ENCODE measurements at places on chromosomes 1 and 21.

DNA sequence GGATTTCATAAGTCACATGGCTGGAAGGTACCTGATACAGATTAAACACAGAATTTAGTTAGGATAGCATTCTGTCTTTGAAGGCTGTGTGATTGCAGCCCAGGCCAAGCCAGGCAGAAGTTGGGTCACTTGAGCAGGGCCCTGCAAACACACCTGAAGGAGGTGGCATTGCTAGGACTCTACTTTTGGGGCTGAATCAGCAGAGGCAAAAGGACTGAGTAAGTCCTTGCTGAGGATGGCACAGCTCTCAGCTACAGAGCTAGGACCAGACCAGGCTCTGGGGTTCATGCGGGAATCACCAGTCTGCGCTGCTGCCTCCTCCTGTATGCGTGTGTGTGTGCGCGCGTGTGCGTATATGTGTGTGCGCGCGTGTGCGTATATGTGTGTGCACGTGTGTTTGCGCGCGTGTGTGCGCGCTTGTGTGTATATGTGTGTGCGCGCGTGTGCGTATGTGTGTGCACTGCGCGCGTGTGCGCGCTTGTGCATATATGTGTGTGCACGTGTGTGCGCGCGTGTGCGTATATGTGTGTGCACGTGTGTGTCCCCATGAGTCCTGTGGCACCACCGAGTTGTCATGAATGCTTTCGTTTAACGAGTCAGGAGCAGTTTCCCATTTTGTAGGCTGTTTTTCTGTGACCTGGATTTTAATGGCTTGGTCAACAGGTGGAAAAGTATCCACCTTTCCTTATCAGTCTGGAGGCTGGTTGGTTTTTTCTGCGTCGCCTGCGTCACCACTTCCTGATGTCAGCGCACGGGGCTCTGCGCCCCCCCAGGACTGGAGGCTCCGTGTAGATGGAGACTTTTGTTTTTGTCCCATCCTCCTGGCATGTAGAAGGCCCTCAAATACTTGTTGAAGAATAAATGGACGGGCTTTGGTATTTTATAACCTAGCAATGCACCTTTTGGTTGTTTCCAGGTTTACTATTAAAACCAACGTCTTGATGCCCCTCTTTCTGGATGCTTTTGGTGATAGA lies 34.7 kb downstream of the ADARB1 start:
- DNase-seq: no peak

DNA sequence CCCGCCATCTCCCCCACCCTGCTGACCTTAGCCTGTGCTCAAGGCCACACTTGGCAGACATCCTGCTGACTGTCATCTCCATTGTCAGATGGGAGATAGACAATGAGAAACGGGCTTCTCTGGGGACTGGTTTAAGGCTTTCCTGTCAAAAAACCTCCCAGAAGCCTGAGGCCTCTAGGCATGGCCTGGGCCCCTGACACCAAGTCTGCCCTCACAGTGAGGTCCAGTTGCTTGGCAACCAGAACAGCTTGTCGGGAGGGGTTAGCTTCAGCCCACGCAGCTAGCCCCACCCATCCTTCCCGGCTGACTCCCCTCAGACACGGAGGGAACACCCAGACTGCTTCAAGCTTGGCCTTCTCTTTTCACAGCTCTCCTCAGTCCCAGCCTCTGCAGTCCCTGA lies 11.0 kb downstream of the PLEKHA6 start:
- no peak for DNase-seq

DNA sequence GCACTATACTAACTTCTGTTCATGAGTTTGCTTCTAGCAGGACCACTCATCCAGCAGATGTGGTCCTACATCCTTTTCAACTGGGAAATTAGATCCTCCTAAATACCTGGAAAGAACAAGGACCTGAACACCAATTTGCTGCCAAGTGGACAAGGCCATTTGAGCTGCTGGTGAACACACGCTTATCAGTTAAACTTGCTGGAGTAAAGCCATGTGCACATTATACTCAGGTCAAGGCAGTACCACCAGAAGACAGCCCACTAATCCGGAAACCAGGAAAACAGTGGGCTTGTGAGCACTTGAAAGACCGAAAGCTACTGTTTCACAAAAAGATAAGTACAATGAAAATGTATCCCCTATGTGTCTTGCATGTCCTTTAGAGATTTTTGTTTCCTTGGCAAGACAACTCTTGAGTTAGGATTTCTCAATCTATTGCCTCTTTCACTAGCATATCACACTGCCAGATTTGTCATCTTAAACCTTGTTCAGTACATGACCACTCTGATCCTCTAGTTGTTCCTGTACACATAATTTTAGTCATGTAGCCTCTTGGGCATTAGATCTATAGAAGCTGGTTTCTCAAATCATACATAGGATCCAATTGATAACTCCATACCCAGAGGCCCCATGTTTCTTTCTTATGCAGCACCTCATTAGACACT lies 4.5 kb upstream of the REN start:
- DNase-seq: no peak

DNA sequence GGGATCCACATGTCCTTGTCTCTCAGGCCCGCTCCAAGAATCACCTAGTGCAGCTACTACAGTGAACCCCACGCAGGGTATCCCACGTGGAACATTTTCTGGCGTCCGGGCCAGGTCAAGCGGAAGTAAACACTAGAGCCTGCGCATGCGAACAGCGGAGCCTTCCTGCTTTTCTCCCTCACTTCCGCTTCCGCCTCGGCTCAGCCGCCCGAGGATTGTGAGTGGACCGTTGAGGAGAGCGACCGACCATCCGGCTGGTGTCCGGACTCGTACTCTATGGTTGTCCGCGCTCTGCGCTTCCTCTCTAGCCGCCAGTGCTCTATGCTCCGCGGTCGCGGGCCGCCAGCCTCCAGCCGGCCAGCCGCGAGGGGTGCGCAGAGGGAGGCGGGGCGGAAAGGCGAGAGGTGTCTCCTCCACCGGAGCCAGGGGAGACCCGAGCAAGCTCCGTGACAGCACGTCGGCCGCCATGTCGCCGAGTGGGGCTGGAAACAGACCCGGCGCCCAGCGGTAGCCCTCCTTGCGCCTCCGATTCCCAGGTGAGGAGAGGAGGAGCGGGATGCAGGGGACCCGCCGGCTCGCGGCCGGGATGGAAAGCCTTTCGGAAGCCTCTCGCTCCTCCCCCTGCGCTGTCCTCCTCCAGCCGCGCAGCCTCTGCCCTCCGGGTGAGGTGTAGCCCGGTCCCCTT lies at the start of the genes CNST and TFB2M:
CNST (plus strand) TSS at position 329 of the 685 bp plus-strand sequence. CDS start 25,107 bp downstream, outside the sequence.
TFB2M (minus strand) TSS at position 134 of the 685 bp plus-strand sequence; CDS start at position 11, 123 bp downstream.
- DNase-seq: peak; percentile 84

DNA sequence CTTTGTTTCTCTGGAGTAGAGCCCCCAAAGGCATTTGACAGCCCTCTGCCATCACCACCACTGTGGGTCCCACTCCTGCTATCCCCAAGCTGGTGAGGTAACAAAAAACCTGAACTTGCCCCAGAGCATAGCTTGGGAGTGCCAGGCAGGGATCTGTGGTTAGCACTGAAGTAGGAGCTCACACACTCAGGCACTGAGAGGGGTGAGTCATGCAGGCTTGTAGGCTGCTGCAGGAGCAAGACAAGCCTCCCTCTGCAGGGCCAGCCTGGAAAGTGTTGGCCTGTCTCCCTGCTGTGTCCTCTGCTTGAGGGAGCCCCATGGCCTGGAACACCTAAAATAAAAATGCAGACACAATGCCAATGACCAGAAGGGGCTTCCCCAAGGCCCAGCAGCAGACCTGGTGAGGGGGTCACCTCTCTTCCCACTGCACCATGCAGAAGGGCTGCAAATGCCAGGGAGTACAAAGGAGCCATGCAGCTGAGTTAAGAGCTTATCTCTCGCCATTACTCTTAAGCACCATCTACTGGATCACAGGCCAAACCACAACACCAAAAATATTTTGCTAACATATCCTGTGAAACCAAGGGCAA lies 108.9 kb upstream of the POGK start:
- no peak for DNase-seq

DNA sequence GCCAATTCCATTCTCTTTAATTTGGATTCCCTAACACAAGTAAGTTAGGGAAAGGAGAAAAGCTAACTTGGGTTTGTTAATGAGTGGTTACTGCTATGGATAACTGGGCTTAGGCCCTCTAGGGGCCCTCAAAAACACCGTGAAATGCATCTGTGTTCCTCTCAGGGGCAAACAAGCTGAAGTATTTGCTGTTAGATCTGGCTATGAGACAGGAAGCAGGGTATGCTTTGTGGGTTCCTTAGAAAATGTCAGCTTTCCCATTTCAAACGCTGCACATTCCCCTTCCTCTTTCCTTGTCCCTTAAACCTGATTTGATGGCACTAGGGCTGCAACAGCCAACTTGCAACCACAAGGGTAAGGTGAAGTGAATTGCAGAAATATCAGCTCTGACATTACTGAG lies 5.7 kb upstream of the CAP1 start:
- DNase-seq: no peak

- DNase-seq: no peak
Measured at GRCh38 chr1:153000294-153000693, 1.3 kb upstream of the SPRR3 start.

- DNase-seq: peak; percentile 74
Measured at GRCh38 chr1:1435106-1435903, at the start of gene VWA1. Gene VWA1 (plus strand): TSS chr1:1435690. CDS start chr1:1435749, 59 bp downstream.

DNA sequence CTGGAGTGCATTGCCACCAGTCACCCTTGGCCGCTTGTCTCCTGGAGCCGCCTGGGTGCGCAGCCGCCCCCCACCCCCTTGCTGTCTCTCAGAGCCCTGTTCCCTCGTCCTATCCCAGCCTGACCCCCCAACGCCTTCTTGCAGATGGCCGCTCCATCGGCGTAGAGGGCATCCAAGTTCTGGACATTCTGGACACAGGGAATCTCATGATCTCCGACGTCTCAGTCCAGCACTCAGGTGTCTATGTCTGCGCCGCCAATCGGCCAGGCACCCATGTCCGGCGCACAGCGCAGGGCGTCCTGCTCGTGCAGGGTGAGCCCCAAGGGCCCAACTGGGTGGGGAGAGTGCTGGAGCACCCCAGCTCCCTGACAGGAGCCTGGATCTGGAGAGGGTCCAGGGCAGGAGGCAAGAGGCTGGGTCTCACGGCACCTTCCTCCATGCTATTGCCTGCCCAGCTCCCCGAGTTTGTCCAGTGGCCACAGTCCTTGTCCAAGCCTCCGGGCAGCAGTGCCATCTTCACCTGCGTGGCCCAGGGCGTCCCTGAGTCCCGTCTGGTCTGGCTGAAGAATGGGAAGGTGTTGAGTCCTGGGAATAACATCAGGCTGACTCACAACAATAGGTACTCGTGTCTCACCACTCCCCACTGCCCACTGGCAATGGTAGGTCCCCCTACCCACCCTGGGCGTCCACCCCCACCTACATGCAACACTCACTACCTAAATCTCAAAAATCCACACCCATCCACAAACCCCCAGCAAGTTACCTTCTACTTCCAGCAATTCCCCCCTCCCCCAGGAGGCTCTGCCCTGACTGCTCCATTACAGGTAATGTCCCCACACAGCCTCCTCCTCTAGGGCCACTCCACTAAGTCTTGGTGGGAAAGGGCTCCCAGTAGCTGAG lies 24.6 kb downstream of the SLC27A3 start:
- peak; percentile 14 for DNase-seq

DNA sequence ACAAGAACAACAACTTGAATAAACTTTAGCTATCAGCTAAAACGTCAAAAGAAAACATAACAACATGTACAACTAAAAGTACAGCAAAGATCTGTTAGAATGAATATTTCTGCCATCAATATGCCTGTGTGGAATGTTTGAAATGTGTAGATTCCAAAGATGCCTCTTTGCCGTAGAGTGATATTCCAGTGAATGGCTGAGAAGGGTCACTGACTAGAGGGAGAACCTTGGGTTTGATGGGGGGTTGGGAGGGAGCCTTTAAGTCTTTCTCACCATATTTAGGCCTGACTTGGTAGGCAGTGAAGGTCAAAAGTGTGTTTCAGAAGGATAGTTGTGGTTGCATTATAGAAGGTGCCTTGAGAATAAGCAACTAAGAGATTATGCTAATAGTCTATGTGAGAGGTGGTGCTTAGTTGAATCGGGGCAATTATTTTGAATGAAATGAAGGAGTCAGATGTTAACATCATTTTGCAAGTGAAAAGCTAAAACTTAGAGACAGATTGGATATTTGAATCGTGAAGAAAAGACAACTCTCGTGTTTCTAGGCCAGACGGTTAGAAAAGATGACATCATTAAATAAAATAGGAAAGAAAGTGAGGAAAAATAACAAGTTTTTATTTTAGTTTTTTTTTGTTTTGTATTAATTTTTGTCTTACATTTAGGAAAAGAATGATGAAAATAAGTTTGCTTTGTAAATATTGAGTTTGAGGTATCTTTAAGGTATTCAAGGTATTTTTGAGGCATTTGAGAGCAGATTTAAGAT lies 53.8 kb downstream of the PLA2G4A start:
- DNase-seq: no peak

DNA sequence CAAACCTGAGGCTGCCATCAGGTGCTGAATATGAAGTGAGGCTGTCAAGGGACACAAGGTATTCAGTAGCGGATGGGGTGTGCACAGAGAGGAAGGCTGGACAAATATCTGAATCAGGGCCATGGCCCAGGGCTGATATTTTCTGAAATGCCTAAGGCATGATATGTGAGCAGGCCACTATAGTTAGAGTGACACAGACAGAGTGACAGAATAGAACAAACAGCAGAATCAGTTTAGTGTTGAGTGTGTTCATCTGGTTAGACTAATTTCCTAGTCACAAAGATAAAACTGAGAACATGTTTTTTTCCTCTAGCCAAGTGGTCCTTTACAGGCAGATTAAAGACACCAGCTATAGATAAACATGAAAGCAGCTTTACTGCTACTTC lies 3.9 kb downstream of the OVAAL start:
- no peak for DNase-seq

DNA sequence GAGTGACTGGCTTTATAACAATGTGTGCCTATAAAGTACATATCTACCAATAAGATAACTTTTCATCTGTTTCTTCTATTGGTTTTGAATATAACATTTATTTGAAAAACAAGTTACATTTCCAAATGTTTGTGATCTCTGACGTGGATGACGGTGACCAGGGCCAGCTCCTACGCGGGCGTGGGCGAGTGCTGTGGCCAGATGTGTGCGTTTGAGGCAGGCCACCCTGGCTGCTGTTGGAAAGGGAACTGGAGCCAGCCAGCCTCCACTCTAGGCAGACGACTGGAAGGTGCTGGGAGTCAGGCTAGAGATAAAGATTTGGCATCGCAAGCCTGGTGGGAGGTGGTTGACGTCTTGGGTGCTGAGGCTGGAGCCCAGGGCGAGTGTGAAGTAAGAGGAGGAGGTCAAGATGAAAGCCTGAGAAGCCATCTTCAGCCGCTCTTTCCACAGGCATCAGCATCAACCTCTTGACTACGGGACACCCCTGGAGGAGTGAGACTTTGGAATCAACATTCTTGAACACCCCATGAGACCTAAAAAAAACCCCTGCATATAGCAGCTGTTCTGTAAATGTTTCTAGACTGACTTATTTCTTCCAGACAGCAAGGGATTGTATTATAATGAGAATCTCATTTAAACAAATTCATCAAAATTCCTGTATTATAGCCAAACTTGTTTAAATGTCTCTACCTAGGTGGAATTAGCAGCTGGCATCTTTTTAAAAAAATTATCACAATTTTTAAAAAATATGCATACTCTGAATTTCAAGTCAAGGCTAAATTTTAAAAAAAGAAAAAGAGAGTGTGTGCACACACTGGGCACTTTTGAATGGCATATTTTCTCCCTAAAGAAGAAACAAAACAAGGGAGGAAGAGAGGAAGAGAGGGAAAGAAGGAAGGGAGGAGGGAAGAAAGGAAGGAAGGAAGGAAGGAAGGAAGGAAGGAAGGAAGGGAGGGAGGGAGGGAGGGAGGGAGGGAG lies 112.5 kb upstream of the SLC44A3 start:
- DNase-seq: no peak

Measured in activated T-cell treated with anti-CD3 and anti-CD28 coated beads, Interleukin-2, amount 50 U/mL, for 1 hour (primary cell).